MCF 10A (cell line): ENCODE measurements at places on chromosomes 4 and X. TPM values are rescaled to one million over a fixed set of nuclear protein-coding genes. Genes with fewer than 3 reads are reported as not detected.

MAGEC3 gene
- not detected in 2 replicates for total RNA-seq

DNA sequence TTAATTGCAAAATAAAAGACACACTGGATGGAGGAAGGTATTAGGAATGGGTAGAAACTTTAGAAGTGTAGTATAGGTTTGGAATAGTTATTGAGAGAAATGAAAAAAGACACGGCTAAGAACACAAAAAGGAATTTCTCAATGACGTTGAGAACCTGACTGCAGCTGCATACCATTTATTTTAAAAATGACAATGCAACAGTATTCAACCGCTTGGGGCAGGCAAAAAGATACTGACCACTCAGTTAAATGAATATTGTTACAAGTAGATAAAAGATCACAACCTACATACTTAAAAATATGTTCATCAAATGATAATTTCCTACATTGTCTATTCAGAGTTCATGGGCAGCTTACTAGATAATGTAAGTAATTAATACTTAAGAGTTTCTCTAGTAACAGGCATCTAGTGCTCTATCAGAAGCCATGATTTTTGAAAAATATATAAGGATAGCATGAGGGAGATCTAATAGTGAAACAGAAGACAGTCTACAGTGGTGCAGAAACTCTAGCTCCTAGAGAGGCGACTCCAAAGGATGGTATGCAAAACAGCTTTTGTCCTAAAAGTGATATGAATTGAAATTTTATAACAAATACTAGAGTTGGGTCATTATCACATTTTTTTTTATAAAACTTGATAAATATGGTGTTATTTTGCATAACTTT, 216.2 kb upstream of the VEGFC start:
- DNase-seq = peak; percentile 31

- peak; percentile 90 for DNase-seq
Measured at GRCh38 chrX:108439426-108439942, at the start of gene COL4A5. COL4A5 (plus strand) TSS chrX:108439838; CDS start chrX:108440126, 288 bp downstream.

DNA sequence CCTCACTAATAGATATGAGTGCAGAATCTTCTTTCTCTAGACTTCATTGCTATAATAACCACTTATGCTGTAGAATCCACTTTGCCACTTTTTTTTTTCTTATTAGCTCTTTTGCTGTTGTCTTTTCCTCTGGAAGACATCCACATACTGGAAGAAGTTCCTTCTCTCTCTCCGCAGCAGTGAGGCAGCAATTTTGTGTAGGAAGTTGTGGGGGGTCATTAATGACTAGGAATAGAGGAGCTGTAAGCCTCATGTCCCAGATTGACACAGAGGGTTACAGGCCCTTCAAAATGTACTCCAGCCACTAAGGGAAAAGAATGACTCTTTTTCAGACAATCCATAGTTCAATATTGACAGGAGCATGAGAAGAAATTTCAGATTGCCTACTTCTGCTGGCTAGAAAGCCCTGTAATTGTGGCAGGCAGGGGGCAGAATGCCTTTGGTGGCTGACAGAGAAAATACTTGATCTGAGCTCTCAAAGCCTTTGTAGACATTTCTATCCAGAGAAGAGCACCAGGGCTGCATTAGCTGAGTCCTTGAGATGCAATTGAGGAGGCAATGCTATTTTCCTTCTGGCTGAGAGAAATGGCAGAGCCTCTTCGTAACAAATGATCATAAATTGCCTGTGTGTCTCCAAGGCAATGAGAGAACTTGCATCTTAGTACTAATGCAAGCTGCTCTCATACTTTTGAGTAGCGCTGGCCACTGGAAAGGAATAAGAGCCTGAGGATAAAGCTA, 856.2 kb downstream of the STIM2 start:
- no peak for DNase-seq

DNA sequence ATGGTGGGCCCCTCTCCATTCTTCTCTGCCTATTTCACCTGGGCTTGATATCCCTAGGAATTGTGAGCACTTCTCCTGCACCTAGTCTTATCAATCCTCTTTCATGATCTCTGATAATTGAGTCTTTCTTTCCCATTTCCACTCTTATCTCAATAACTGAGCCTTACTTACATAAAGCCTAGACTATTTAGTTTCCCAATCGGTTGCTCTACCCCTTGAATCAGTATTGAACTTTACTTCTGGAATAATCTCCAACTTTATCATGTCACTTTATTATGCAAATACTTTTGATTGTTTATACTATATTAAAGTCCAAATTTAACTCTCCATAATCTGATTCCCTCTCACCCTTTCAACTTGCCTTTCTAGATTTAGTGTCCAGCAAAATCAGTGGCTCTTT, 222.7 kb downstream of the SPRY1 start:
- DNase-seq = no peak

GRCh38 chr4:107564326-107564725, 155.7 kb downstream of the PAPSS1 start:
- no peak for DNase-seq

GRCh38 chr4:40845154-40845835, 95.5 kb downstream of the NSUN7 start:
- DNase-seq = no peak

SORCS2 gene
- 0.05 TPM in 1 of 2 replicates, not detected in the other for total RNA-seq

GRCh38 chr4:178414042-178414441, 971.8 kb upstream of the AGA start:
- DNase-seq = no peak

NLGN4X gene
- total RNA-seq = 1.6 and 2.2 TPM in 2 replicates

DNA sequence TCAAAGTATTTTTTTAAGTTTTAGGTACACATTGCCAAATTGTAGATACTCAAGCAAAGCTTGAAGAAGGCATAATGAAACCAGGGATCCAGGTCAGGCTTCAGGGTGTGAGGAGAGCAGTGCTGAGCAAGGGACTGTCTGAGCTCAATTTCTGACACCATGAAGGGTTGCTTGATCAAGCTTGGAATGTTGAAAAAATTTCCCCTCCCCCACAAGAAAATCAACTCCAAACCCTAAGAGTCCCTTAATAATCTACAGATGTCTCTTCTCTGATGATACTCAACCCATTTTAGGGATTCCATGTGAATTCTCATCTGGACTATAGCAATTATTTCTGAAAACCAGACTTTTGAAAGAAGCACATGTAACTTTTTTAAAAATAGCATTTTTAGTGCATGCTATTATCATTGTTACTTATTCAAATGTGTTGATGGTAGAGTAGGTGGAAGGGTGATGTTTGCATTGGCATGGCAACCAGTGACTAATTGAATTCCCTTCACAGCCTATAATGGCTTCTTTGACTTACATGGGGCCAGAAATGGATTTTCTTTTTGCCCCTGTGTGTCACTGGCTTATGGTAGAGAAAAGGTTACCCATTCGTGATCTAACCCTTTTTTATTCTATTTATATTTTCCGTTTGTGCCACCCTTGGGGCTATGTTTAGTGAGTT, 252.0 kb downstream of the FBXW7 start:
- DNase-seq = no peak

PDCL2 gene
- total RNA-seq = not detected in 2 replicates

GRCh38 chr4:156362581-156362980, 408.9 kb upstream of the CTSO start:
- no peak for DNase-seq

DNA sequence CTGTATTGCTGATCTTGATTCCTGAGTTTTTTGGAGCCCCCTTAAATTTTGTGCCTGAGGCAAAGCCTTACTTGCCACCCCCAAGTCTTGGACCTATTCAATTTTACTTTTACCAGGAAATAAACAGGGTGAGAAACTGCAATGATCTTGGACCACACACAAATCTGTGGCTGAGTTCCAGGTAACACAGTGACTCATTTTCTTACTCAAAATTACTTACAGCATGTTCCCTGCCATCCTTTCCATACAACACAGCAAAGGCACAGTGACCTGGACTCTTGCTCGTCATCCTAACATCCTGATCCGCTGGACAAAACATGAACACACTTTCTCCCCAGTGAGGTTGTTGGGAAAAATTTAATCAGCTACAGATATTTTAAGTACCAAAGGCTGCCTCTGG, 60.7 kb upstream of the S100G start:
- peak; percentile 85 for DNase-seq

FRAS1 gene
- 2.0 and 2.1 TPM in 2 replicates for total RNA-seq

FAM50A gene
- 62.1 and 88.7 TPM in 2 replicates for total RNA-seq

DNA sequence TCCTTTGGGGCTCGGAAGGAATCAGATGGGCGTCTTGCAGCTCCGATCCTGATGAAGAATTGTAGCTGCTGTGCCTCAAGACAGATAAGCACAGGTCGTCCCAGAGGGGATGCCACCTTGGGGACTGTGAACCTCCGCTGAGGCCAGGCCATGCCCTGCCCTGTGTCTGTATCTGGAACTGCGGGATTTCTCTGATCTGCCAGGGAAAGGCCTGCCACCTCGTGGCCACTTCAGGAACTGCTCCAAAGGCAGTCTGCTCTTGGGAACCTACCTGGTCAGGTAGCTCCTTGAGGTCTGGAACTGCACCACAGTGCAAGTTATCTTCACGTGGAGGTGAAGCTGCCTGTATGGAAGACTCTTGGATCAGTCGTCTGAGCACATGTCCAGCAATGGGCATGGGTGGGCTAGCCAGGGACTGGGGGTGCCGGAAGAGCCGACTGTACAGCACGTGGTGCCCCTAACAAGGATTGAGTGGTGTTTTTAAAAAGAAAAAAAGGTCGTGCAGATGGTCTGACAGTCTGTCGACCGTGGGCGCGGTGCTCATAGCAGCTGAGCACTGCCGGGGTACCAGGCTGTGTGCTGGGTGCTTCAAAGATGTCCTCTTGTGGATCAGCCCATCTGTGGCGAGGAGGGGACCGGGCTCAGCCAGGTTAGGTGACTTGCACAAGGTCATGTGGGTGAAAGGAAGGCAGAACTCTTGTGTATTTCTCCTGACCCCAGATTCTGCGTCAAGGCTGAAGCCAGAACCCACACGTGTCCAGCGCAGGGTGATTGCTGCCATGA, 3.1 kb upstream of the GRPEL1 start:
- peak; percentile 78 for DNase-seq

GRCh38 chr4:129264008-129264657, 168.2 kb downstream of the C4orf33 start:
- no peak for DNase-seq

GRCh38 chr4:34412233-34412632, 1832.1 kb downstream of the ARAP2 start:
- DNase-seq = no peak

GRCh38 chr4:184313702-184314659, 96.3 kb upstream of the ENPP6 start:
- DNase-seq = no peak

DNA sequence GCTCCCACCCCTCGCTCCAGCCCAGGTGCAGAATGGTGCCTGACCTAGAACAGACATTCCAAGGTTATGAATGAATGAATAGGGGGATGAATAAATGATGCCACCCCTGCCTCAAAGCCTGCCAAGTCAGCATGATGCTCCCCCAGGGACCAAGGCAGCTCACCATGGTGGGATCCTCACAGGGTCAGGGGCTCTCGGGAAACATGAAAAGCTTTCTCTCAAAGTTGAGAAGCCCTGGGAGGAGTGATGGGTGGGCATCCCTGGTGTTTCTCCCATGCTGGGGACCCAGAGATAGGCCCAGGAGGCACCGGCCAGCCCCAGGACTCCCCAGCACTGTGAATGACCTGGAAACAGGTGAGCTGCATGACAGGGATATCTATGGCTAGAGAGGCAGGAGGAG, 58.9 kb downstream of the HTRA3 start:
- no peak for DNase-seq
